GF-D8 (cell line): ENCODE measurements at places on chromosomes 6 and 20.

GRCh38 chr6:47970826-47971225 lies 140.2 kb downstream of the PTCHD4 start:
- no peak for DNase-seq

DNA sequence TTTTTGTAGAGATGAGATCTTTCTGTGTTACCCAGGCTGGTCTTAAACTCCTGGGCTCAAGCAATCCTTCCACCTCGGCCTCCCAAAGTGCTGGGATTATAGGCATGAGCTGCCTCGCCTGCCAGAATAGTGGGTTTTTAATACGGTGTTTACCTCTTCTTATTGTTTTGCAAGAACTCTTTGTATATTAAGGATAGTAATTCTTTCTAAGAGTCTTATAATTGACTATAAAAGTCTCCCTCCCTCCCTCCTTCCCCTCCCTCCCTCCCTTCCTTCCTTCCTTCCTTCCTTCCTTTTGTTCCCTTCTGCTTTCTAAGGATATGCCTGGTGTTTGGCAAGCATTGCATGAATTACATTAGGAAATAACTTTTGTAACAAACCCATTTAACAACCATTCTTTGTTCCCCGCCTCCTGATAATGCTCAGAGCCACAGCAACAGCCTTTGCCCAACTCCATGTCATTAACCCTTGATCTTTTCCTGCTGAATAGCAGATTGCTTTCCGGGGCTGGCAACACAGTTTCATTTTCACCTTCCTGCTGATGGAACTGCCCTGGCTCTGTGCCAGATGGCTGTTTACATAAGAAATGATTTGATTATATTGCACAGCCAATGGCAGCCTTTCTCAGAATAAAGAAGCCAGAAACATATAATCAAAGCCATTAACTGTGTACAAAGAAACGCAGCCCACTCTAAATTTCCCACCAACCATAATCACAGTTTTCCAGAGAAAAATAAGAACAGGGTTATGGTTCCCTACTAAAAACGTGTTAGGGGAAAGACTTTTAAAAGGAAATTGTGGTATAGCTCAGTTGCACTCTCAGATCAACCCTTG lies 143.7 kb upstream of the PTPN1 start:
- peak; percentile 41 for DNase-seq

DNA sequence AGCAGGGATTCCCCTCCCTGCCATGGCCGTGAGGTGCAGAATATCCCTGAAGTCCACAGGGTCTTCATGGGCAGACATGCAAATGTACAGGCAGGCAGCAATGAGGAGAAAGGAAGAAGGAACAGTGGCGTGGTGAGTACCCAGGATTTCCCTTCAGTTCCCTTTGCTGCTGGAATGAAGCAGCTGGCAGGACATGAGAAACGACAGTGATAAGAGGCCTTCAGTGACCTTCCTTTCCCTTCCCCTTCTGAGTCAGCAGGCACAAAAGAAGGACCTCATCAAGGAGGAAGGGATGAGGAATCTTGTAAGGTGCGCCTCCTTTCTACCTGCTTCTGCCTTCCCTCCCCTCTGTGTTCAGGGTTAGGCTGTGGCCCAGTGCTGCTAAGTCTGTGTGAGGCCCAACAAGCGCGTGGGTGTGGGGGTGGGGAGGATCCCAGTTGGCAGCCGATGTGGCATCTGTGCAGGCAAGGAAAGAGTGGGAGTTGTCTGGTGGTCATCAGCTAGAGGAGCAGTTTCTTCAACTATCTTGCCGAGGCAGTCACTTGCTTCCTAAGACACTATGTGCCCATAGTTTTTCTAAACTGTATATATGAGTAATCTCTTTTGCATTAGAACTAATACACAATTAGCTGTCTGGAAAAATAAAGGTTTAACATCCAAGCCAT lies 29.5 kb upstream of the FBXO9 start:
- DNase-seq, result no peak

DNA sequence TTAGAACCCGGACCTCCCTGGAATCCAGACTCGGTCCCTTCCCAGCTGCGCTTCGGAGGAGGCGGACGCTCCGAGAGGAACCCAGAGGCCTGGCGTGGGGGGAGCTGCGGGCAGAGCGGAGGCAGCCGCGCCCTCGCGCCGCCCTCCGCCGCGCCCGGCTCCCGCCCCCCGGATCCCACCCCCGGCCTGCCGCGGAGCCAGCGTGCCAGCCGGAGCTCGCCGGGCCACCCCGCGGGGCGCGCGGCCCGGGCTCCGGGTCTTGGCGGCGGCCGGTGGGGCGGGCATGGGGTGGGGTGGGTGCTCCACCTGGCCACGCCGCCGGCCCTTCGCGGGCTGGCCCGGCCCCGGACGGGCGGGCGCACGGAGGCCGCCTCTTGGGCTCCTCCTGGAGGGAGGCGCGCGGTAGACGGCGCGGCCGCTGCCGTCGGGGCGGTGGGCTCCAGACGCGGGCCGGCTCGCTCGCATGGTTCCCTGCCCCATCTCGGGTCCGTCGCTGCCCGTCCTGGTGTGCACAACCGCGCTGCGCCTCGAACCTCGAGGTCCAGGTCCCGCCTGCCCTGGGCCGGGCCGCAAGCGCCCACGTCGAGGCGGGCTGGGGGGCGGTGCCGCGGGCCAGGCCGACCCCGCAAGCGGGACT lies 592 bp upstream of the CDYL start:
- DNase-seq, result peak; percentile 34

GRCh38 chr20:46406200-46406985 lies at the start of gene ELMO2:
Gene ELMO2 (minus strand): TSS chr20:46406615. CDS start chr20:46394482, 12,133 bp downstream.
- DNase-seq, result peak; percentile 89

DNA sequence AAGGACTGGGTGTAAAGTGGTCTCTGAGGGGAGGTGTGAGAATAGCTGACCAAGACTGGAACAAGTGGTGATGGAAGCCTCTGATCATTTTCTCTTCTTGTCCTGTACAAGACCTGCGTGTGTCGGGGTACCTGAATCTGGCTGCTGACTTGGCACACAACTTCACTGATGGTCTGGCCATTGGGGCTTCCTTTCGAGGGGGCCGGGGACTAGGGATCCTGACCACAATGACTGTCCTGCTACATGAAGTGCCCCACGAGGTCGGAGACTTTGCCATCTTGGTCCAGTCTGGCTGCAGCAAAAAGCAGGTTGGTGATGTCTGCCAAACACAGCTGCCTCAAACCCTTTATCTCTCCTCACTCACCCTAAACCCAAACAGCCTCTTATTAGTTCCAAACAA lies 1.7 kb upstream of the HSD17B8 start:
- no peak for DNase-seq

DNA sequence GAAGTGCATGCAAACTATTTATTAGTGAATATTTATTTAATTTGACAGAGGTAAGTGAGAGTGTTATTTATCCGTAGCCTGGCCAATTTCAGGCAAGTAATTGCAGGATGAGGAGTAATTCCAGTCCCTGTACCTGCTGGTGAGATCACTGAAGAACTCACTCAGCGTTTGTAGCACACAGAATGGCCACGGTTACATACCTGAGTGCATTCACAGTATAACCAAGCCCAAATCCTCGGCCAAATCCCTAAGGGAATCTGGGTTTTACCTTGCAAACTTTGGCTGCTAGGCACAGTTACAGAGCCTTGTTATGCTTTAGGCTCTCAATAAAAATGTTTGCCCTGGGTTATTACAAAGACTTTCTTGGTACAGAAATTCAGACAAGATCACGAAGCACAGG lies 93.3 kb downstream of the KCNQ5 start:
- no peak for DNase-seq

DNA sequence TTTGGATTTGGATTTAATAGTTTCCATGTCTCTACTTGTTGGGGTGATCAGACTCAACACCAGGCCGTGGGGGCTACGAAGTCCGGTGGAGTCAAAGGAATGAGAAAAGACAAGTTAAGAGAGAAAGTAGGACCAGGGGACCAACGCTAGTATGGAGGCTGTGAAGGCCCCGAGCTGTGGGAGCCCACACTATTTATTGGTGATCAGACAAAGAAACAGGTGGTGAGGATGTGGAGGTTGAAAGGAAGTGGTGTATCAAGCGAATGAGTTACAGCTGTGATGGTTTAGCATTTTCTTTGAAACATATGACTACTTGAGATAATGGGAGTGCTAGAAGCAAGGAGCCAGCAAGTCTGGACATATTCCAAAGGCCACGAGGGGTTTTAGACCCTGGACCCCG lies 62.4 kb downstream of the AKAP7 start:
- DNase-seq, result no peak

GRCh38 chr6:617456-618100 lies 39.3 kb downstream of the HUS1B start:
- no peak for DNase-seq

GRCh38 chr6:79671600-79672266 lies 40.6 kb downstream of the SH3BGRL2 start:
- no peak for DNase-seq

DNA sequence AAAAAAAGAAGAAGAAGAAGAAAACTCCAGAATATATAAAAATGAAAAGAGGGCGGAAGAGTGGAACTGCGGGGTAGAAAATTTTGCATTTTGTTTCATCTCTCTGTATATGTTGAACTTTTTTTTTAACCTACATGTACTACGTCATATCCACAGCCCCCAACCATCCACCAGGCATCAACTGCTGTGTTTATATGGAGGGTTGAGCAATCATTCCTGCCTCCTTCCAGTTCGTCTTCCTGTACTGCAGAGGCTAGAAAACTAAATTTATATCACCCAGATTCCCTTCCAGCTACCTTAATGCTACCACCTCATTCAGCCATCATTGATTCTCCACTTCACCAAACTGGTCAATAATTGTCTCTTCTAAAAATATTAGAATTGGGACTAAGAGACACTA lies 9.5 kb upstream of the SIGLEC1 start:
- DNase-seq, result no peak

DNA sequence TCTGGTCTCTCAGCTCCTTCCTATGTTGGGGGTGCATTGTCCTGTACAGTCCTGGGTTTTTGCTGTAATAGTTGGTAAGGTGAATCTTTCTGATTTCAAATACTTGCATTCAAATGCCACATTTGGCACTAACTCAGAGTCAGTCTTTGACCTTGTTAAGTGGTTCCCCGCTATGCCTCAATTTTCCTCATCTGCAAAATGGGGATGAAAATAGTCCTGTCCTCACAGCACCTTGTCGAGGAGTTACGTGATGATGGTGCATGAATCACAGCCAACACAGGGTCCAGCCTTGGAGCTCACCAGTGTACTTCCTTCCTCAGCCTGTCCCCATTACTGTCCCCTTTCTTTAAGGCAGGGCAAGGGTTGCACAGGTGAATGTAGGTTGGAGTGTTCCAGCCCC lies 1.1 kb downstream of the WFDC5 start:
- no peak for DNase-seq

- peak; percentile 83 for DNase-seq
Measured at GRCh38 chr20:44521484-44522481, at the start of gene SERINC3. Gene SERINC3 (minus strand): TSS chr20:44522070. CDS start chr20:44521951, 119 bp downstream.

GRCh38 chr6:12538881-12539357 lies 177.6 kb upstream of the PHACTR1 start:
- no peak for DNase-seq

DNA sequence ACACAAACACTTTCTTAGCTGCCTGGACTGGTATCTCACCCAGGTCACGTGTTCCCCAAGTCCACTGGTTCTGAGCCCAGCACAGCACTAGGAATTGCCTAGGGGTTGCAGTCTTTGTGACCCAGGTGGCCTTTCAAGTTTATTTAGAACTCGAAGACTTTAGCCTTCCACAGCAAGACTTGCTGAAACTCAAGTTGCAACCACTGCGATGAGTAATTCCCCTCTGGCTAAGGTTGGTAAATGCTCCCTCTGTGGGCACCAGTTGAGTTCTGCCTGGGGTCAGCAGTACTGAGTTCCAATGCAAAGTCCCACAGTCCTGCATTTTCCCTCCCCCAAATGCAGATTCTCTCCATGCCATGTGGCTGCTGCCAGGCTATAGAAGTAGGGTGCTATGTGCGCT lies 77.6 kb upstream of the MOCS1 start:
- no peak for DNase-seq

DNA sequence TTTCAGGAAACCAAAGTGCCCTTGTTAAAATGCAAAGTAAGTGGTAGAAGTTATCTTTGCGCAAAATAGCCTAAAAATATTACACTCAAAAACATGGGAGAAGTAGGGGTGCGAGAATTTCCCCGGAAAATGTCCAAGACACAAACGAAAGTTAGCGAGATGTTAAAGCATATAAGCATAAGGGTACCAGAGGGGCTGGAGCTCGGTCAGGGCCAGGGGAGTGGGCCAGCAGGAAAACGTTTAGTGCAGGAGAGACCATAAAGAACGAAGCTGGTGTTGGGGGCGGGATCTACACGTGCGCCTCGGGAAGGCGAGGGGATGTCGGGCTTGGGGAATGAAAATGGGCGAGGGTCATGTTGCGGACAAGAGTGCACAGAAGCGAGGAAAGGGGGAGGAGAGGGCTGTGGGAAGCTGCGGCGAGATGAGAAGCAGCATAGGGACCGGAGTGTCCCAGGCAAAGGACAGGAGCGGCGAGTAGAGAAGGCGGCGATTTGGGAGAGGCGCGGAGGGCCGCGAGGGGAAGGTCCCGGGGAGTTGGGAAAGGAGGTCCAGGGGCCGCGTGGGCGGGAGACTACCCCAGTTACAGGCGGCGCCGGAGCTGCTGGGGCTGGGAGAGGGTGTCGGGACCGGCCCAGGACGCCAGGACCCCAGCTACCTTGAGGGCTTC lies 600 bp downstream of the XPO5 start:
- DNase-seq, result no peak

GRCh38 chr6:67131827-67132226 lies 1424.8 kb upstream of the EYS start:
- DNase-seq, result no peak

DNA sequence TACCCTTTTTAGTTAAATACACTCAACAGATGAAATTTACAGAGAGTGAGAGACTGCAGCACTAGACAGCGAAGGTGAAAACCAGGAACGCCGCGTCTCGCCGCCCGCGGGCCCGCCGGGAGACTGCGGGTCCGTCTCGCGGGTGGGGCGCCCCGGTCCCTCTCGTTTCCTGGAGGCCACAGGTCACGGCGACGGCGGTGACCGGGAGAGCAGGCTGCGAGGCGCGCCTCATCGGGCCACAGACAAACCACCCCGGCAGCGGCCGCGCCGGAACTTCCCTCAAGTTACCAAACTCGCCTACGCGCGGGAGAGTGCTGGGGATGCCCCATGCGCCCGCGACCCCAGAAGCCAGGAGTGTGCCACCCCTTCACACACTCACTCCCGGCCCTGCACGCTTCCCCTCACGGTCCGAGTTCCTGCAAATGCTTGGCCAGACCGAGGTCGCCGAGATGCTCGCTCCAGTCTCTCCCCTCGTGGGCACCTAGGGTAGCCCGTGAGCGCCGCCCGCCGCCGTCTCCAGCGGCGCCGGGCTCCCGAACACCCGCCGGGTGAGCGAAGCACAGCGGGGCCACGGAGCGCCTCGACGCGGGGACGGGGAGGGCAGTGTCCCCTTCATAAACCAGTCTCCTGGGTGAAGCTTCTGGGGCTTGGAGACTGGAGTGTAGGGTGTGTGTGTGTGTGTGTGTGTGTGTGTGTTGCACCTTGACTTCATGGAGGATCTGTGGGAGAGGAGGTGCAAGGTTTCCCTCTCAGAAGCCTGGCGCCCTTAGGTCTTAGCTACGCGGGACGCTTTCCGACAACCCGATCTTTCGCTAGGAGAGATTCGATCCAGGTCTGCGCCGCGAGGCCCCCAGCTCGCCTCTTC lies 1.4 kb downstream of the BACH2 start:
- DNase-seq, result no peak
